Natural killer cell treated with Interleukin-12 subunit alpha and Interleukin-12 subunit beta and Interleukin-15 and Interleukin-18, amount 100 ng/mL, for 72 hours (primary cell): ENCODE measurements at places on chromosomes 13 and 19. TPM values are rescaled to one million over a fixed set of nuclear protein-coding genes. Genes with fewer than 3 reads are reported as not detected.

MBD3L1 gene
- total RNA-seq: not detected

PNMA8B gene
- total RNA-seq: not detected

DNA sequence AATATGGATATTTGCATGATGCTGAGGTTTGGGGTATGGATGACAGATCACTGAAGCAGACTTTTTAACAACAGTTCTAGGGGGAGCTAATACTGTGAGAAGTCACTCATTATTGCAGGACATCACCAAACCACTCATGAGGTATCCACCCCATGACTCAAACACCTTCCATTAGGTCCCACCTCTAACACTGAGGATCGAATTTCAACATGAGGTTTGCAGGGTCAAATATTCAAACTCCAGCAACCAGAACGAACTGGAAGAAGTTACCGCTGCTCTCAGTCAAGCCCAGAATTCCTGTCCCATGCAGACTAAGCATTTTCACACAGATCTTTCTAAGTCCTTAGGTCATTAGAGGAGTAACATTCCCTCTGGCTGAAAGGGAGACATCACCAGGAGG is 758.9 kb downstream of the UQCRFS1 start:
- no peaks in the 10 kb centered on the region for H3K4me1 ChIP-seq
- H3K36me3 ChIP-seq: no peaks in the 10 kb centered on the region
- no peak for DNase-seq
- H3K27ac ChIP-seq: no peak overlapping the region
- H3K4me3 ChIP-seq: no peak overlapping the region

- H3K4me1 ChIP-seq: no peaks in the 10 kb centered on the region
- no peaks in the 10 kb centered on the region for H3K27me3 ChIP-seq
- no peak overlapping the region for H3K27ac ChIP-seq
- no peak for DNase-seq
- no peak overlapping the region for H3K4me3 ChIP-seq
- no peaks in the 10 kb centered on the region for H3K36me3 ChIP-seq
Measured at GRCh38 chr13:37995092-37995491, 125.5 kb upstream of the TRPC4 start.

MEIOSIN gene
- total RNA-seq: not detected

DNA sequence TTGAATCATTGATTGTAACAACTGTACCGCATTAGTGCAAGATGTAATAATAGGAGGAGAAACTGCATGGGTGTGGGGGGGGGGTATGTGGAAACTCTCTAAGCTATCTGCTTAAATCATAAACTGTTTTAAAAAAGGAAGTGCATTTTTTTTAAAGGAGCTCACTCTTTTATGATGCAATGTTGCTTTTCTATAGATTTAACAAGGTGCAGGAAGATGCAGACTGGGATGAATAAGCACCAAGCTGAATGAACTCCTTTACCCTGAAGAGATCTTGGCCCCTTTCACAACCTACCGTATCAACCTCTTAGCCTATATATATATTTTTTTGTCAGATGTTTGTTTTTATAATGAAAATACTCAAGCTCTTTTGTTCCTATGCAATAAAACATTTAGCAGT is 95.9 kb downstream of the AKAP11 start:
- H3K27me3 ChIP-seq: peaks cover 5% of the 10 kb centered on the region
- H3K27ac ChIP-seq: no peak overlapping the region
- no peak for DNase-seq
- H3K4me3 ChIP-seq: no peak overlapping the region
- peaks cover 10% of the 10 kb centered on the region for H3K4me1 ChIP-seq
- H3K36me3 ChIP-seq: no peaks in the 10 kb centered on the region

- no peak overlapping the region for H3K27ac ChIP-seq
- no peak overlapping the region for H3K4me3 ChIP-seq
- no peaks in the 10 kb centered on the region for H3K27me3 ChIP-seq
- DNase-seq: no peak
- peaks cover under 1% of the 10 kb centered on the region for H3K36me3 ChIP-seq
Measured at GRCh38 chr13:113647351-113648215, 10.4 kb downstream of the ATP4B start.

- no peak overlapping the region for H3K4me3 ChIP-seq
- no peaks in the 10 kb centered on the region for H3K4me1 ChIP-seq
- DNase-seq: no peak
- no peaks in the 10 kb centered on the region for H3K36me3 ChIP-seq
- H3K27ac ChIP-seq: no peak overlapping the region
Measured at GRCh38 chr19:55801416-55801815, 30.4 kb downstream of the NLRP11 start.

- no peak for DNase-seq
- peaks cover 11% of the 10 kb centered on the region for H3K4me1 ChIP-seq
- no peaks in the 10 kb centered on the region for H3K27me3 ChIP-seq
- no peak overlapping the region for H3K4me3 ChIP-seq
- H3K27ac ChIP-seq: no peak overlapping the region
Measured at GRCh38 chr19:37980419-37981170, 73.6 kb downstream of the SIPA1L3 start.

GRCh38 chr13:72896869-72897268 is 114.9 kb downstream of the PIBF1 start:
- no peaks in the 10 kb centered on the region for H3K27me3 ChIP-seq
- H3K36me3 ChIP-seq: peaks cover 22% of the 10 kb centered on the region
- no peak overlapping the region for H3K27ac ChIP-seq
- H3K4me1 ChIP-seq: peaks cover 5% of the 10 kb centered on the region
- DNase-seq: no peak

DNA sequence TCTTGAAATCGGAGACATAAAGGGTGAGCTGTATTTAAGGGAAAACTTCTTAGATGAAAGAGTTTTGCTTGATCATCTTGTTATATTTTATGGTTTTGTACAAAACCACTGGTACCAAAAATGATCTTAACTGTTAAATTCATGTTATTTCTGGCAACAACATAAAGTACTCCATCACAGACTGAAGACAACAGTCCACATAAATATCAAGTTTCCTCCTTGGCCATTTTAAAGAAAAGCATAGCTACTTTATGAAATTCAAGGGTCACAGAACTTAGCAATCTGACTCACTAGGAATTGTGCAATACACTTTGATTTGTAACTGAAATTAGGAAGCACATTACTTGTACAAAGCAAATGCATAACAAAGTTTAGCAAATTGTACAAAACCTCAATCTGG is 66.3 kb downstream of the TBC1D4 start:
- H3K36me3 ChIP-seq: no peaks in the 10 kb centered on the region
- no peak overlapping the region for H3K27ac ChIP-seq

DNA sequence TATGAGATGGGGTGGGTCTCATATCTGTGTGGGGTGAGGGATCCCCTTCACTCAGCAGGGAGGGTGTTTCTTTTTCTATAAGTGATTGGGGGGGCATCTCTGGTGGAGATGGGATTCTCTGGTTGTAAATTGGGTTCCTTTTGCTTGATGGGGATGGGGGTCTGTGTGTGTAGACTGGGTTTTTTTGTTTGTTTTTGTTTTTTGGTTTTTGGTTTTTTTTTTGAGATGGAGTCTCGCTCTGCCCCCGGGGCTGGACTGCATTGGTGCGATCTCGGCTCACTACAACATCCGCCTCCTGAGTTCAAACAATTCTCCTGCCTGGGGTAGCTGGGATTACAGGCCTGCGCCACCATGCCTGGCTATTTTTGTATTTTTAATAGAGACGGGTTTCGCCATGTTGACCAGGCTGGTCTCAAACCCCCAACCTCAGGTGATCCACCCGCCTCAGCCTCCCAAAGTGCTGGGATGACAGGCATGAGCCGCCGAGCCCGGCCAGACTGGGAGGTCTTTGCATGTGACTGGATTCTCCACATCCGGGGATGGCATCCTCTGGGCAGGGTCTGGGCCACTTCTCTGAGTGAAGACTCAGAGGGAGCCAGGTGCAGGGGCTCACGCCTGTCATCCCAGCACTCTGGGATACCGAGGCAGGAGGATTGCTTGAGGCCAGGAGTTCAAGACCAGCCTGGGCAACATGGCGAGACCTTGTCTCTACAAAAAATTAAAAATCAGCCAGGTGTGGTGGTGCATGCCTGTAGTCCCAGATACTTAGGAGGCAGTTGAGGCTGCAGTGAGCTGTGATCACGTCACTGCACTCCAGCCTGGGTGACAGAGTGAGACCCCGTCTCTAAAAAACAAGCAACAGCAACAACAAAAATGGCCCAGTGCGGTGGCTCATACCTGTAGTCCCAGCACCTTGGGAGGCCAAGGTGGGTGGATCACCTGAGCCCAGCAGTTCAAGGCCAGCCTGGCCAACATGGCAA is 799 bp downstream of the MYBPC2 start:
- no peaks in the 10 kb centered on the region for H3K36me3 ChIP-seq
- peak overlapping the region; percentile 28 for H3K27ac ChIP-seq
- peak overlapping the region; percentile 74 for H3K4me3 ChIP-seq
- peaks cover 9% of the 10 kb centered on the region for H3K4me1 ChIP-seq

DNA sequence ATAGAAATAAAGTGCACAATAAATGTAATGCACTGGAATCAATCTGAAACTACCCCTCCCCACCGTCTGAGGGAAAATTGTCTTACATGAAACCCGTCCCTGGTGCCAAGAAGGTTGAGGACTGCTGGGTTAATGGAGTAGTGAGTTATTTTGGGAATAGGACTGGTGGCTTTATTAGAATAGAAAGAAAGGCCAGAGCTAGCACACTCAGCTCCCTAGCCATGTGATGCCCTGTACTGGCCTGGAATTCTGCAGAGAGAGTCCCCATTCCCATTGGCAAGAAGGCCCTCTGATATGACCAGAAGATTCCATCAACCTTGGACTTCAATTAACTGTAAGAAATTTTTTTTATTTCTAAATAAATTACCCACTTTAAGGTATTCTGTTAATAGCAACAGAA is 393.5 kb upstream of the PCDH9 start:
- H3K4me1 ChIP-seq: no peaks in the 10 kb centered on the region
- no peak overlapping the region for H3K27ac ChIP-seq
- H3K36me3 ChIP-seq: no peaks in the 10 kb centered on the region
- DNase-seq: no peak
- H3K4me3 ChIP-seq: no peak overlapping the region
- H3K27me3 ChIP-seq: no peaks in the 10 kb centered on the region

DNA sequence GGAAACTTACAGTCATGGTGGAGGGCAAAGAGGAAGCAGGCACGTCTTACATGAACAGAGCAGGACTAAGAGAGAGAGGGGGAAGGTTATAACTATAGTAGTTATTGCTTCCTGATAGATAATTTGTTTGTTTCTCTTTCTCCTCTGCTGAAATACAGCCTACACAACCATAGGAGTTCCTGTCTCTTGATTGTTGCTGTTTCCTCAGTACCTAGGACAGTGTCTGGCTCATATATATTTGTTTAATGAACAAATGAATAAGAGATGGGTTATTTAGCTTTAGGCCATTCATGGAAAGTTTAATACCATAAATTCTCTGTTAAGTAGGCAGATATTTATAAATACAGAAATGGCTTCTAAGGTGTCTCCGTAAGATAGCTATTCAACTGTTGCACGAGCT is 95.2 kb downstream of the PCCA start:
- no peaks in the 10 kb centered on the region for H3K27me3 ChIP-seq
- no peak for DNase-seq
- H3K36me3 ChIP-seq: no peaks in the 10 kb centered on the region
- peaks cover 13% of the 10 kb centered on the region for H3K4me1 ChIP-seq

SHANK1 gene
- not detected for total RNA-seq

- DNase-seq: no peak
- no peak overlapping the region for H3K4me3 ChIP-seq
- H3K27me3 ChIP-seq: no peaks in the 10 kb centered on the region
- H3K27ac ChIP-seq: no peak overlapping the region
Measured at GRCh38 chr13:37481011-37481884, 117.3 kb downstream of the POSTN start.

GRCh38 chr13:92649140-92649813 is 577.3 kb upstream of the GPC6 start:
- no peak for DNase-seq
- H3K27ac ChIP-seq: no peak overlapping the region
- H3K4me1 ChIP-seq: no peaks in the 10 kb centered on the region
- no peak overlapping the region for H3K4me3 ChIP-seq
- H3K27me3 ChIP-seq: no peaks in the 10 kb centered on the region

LIG1 gene
- 65.8 TPM for total RNA-seq

DNA sequence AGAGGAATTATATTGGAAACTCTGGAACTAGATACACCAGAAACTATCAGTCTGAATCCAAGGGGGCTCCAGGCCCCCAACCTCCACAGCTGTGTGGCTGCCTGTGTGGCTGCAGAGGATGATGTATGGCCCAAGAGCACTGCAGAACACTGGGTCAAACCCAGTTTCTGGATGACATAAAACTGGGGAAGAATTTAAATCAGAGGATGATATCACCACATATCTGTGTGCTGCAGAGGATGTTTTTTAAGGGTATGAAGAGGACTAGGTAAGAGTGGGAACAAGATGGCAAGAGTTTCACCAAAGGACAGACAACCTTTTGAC is 226.4 kb downstream of the SUCLA2 start:
- H3K27ac ChIP-seq: no peak overlapping the region
- H3K4me1 ChIP-seq: no peaks in the 10 kb centered on the region
- H3K4me3 ChIP-seq: no peak overlapping the region
- DNase-seq: no peak
- H3K27me3 ChIP-seq: peaks cover 12% of the 10 kb centered on the region

DNA sequence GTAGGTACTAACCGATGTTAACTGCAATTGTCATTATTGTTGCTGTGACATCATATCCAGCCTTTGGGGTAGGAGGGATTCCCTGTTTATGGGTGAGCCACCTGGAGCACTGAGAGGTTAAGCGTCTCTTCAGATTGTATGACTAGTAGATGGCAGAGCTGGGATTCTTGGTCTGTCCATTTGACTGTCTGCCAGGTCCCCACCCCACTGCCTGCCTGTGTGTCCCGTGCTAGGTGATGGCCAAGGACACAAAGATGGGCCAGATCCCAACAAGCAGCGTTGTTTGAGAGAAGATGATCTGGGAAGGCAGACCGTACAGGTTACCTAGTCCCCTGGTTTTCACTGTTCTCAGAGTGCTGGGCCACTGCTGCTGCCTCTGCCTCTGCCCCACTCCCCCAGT is 16.6 kb downstream of the PPP2R1A start:
- peaks cover 21% of the 10 kb centered on the region for H3K4me1 ChIP-seq
- H3K27me3 ChIP-seq: no peaks in the 10 kb centered on the region
- DNase-seq: no peak
- H3K4me3 ChIP-seq: no peak overlapping the region

- no peaks in the 10 kb centered on the region for H3K27me3 ChIP-seq
- H3K27ac ChIP-seq: peak overlapping the region; percentile 99
- peaks cover 16% of the 10 kb centered on the region for H3K4me1 ChIP-seq
- DNase-seq: no peak
Measured at GRCh38 chr19:4122480-4122879, 1.4 kb downstream of the MAP2K2 start.

GRCh38 chr13:53042877-53043276 is 14.3 kb downstream of the OLFM4 start:
- no peak overlapping the region for H3K27ac ChIP-seq
- H3K4me3 ChIP-seq: no peak overlapping the region
- H3K27me3 ChIP-seq: peaks cover 34% of the 10 kb centered on the region
- H3K36me3 ChIP-seq: no peaks in the 10 kb centered on the region
- no peak for DNase-seq
